Stimulated activated CD8-positive, alpha-beta memory T cell treated with anti-CD3 and anti-CD28 coated beads, Interleukin-15, amount 100 ng/mL, for 48 hours (primary cell): ENCODE measurements at places on chromosomes 12 and 14.

DNA sequence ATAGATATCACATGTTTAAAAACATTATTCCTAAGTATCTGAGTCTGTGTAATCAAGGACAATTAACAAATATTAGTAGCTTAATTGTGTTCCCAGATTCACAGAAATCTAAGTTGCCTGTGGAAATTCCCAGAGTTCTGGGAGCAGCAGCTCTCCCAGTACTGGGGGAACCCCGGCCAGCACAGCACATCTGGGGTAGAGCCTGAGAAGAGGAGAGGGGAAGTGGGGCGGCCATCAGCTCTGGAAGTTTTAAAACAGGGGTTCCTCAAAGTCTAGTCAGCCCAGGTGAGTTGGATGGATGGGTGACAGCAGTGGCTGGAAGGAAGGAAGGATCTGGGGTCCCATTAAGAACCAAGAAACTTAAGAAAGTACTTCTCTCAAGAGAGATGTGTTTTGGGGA is 24.6 kb downstream of the PRICKLE1 start:
- DNase-seq = no peak

- no peak for DNase-seq
Measured at GRCh38 chr14:76752744-76753143, 8.5 kb upstream of the VASH1 start.

GRCh38 chr14:36717363-36717762 is 55.7 kb downstream of the PAX9 start:
- no peak for DNase-seq

GRCh38 chr12:127516467-127516866 is 750.5 kb upstream of the TMEM132C start:
- DNase-seq = no peak

DNA sequence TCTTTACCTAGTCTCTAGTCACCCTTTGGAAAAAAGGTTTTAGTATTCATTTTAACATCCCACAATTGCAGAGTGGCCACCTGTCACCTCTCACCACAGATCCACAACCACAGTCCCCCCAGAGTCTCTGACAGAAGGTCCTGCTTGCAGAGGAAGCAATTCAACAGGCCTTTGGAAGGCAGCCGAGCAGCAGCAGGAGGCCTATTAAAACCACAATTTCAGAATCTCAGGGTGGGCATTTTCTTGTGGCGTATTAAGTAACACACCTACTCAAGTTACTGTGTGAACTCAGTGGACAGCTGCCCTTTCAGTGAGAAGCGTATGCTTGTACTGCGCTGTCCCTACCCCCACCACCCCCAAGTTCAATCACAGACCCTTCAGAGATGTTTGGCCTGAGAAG is 234.0 kb upstream of the HMGA2 start:
- no peak for DNase-seq

DNA sequence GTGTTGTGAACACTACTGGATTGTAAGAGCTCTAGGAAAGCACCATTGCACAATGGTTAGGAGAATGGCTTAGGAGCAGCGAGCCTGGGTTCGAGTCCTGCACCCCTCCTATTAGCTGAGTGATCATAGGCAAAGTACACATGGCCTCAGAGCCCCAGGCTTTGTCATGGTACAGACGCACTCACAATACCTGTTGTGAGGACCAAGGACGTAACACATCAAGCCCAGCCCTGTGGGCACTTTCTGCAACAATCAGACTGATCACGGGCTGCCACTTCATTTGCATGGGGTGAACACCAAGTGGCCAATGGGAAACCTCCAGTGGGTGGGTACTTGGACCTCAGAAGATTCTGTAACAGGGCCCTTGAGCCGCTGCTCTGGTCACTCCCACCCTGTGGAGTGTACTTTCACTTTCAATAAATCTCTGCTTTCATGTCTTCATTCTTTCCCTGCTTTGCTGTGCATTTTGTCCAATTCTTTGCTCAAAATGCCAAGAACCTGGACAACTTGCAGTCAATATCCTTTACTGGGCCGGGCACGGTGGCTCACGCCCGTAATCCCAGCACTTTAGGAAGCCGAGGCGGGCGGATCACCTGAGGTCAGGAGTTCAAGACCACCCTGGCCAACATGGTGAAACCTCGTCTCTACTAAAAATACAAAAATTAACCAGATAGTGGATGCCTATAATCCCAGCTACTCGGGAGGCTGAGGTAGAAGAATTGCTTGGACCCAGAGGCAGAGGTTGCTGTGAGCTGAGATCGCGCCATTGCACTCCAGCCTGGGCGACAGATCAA is 28.2 kb downstream of the GLRX5 start:
- DNase-seq = no peak

DNA sequence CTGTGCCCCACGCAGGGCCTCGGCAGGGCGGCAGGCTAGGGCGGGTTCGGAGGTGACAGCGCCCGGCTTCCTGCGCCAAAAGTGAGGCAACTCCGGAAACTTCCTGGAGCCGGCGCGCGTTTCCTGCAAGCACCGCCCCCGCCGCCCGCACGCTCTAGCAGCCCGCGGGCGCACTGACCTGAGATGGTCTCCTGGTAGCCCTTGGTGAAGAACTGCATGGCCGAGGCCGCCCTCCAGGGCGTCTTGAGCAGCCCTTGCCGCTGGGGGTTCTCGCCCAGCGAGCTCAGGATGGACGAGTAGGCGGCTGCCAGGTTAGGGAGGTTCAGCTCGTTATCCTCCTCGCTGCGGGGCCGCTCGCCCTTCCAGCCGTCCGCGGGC is 494 bp downstream of the GCH1 start:
- peak; percentile 75 for DNase-seq
